MG63 (cell line): ENCODE measurements at places on chromosomes 5 and 9.

GRCh38 chr9:4349816-4350418, 50.0 kb upstream of the GLIS3 start:
- no peak for DNase-seq

GRCh38 chr9:25224309-25224708, 453.9 kb downstream of the TUSC1 start:
- DNase-seq, result no peak

- peak; percentile 90 for DNase-seq
Measured at GRCh38 chr5:32504989-32505596, 60.6 kb upstream of the ZFR start.

GRCh38 chr5:150561192-150561512, 53.2 kb downstream of the NDST1 start:
- DNase-seq, result no peak

DNA sequence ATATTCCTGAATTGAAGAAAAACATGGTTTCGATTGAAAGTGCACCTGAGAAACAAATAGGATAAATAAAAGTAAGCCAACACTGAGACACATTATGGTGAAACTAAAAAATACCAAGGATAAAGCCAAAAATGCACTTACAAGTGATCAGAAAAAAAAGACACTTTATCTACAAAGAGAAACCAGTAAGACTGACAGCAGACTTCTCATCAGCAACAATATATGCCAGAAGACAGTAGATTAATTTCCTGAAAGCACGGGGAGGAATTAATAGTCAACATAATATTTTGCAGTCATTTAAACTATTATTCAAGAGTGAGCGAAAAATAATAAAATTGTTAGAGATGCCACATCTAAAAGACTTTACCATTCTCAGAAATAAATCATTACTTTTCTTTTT, 172.7 kb upstream of the MAST4 start:
- no peak for DNase-seq

GRCh38 chr9:34374905-34375552, 1.7 kb downstream of the MYORG start:
- no peak for DNase-seq

DNA sequence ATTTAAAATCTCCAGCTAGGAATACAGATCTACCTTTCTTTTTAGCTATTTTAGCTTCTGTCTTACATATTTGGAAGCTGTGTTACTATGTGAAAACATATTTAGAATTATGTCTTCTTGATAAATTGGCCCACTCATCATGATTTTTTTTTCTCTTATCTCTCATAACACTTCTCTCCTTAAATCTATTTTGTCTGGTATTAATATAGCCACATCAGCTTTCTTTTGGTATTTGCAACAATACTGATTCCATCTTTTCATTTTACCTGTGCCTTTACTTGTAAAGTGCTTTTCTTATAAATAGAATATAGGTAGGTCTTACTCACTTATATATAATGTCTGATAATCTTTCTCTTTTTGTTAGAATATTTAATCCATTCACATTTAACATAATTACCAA, 19.6 kb downstream of the PJA2 start:
- DNase-seq, result no peak

DNA sequence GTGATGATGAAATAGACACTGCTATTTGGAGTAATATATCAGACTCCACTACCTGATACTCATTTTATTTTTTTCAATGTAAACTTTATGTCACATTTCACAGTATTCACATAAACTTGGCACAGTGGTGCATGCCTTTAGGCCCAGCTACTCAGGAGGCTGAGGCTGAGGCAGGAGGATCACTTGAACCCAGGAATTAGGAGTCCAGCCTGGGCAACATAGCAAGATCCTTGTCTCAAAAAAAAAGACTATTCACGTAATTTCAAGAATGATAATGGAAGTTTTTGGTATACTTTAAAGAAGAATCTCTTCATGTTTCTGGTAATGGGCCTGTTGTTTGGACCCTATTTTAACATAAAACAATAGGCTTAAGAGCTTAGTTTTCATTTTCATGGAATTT, 47.4 kb downstream of the SLC25A51 start:
- no peak for DNase-seq

DNA sequence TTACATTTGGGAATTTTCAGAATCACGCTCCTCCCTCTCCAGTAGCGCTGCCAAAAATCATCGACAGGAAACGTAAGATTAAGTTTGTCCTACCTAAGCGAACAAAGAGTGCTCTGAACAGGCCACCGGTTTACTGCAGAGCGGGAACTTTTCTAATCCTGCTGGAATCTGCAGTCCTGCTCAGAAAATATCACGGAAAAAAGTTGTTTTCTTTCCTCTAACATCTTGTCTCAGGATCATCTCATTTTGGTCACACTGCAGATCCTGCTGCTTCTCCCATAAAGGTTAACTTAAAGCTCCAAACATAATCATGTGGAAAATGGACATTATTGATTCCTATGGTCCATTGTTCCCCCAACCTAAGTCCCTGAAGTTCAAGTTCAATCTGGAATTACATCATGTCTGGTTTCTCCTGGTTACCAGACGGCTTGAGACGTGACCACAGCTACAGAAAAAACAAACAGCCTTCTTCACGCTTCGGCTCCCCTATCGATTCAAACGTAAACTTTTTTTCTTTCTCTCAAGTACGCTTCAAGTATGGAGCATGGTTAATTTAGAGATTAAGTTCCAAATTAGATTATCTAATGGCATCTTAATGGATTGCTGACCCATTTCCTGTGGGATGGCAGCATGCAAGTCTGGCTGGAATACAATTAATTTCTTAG, 217.6 kb downstream of the NFIB start:
- DNase-seq, result peak; percentile 84

DNA sequence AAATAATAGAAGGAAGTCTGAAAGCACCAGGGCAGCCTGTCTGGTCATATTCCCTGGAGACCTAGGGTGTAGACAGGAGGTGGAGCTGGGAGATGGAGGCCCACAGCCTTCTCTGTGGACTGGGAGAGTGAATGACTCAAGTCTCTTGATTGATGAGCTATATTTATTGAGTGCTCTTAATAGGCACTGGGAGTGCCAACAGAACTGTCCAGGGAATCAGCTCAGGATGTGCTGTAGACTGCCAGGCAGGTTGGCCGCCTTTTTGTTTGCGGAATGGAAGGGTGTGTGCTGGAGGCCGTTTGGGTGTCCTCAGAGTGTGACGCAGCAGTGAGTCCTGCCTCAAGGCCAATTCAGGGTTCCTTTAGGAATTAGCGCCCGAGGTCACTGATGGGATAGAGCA, 33.4 kb upstream of the POMT1 start:
- no peak for DNase-seq

DNA sequence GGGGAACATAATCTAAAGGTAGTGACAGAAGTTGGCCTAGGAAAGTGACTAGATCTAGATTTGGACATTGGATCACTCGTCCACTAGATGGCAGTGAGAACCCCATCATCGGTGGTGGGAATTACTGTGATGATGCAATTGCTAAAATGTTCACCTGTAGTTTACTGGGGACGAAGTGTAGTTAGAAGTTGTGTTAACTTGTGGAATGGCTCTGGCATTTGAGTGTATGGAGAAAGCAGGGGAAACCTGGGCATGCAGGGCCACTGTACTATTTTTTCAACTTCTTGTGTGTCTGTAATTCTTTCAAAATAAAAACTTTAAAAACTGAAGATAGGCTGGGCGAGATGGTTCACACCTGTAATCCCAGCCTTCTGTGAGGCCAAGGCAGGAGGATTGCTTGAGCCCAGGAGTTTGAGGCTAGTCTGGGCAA, 75.5 kb downstream of the PHAX start:
- peak; percentile 37 for DNase-seq

GRCh38 chr5:85000671-85001070, 616.0 kb upstream of the EDIL3 start:
- DNase-seq, result no peak

GRCh38 chr9:122370303-122370702, 521 bp upstream of the PTGS1 start:
- no peak for DNase-seq

- no peak for DNase-seq
Measured at GRCh38 chr5:153617190-153617589, 126.7 kb downstream of the GRIA1 start.
